ENCODE measurements at places on chromosomes 5 and 9.
A peak's percentile ranks its signal among the peaks of the same experiment; 100 is the strongest.

DNA sequence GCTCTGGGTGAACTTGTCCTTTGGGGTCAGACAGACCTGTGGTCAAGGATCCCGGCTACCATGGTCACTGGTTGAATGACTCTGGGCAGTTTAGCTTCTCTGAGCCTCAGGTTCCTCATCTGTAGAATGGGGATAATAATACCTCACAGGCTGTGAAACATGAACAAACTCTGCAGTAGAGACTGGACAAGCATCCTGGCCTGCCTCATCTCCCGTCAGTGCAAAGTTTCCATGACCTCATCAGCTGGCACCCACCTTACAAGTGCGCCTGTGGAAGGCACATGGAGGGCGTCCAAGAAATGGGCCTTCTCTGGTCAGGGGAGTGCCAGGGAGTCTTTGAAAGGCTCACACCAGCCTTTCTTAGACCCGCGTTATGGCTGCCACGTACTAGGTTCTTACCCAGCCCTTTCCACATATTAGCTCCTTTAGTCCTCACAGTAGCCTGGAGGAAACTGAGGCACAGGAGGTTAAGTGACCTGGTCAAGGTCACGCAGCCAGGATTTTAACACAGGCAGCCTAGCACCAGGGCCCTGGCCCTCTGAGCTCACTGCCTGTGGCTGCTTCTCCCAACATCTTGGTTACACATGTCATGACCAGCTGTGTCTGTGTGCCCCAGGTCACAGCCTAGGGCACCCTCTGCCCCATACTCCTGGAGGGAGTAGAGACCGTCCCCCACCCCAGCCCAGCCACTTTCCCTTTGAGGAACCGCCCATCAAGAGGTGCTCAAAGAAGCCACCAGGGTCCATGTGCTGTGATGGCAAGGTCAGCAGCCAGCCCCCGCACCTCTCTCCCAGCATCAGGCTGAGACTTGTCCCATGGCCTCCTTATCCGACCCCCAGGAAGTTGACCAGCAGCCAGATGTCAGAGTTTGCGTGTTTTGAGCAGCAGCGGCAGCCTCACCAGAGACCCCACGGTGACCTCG is 39.4 kb upstream of the RPL26L1 start:
- no peak for DNase-seq

GRCh38 chr5:114857941-114858551 is 311.7 kb downstream of the TRIM36 start:
- peak; percentile 99 for DNase-seq

DNA sequence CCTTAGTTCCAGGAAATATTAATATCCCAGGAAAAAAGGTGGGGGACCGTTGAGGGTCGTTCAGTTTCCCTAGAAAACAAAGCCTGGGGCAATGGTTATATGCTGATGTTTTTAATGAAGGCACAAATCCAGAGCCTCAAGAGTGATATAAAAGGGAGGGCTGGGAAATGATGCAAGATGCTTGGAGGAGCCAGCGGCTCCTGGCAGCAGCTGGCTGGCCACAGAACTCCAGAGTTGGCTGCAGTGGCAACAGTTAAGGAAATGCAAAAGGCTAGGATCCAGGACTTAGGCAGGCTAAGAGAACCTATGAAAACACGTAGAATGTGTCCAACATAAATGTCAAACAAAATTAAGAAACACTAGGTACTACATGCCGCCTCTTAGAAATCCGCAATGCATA is 31.0 kb upstream of the B4GALT1 start:
- DNase-seq: no peak

- DNase-seq: no peak
Measured at GRCh38 chr9:109639674-109640579, 140.1 kb upstream of the PALM2AKAP2 start.

- DNase-seq: no peak
Measured at GRCh38 chr5:14301186-14301585, 158.0 kb downstream of the TRIO start.

GRCh38 chr9:83473488-83473971 is 64.7 kb downstream of the FRMD3 start:
- no peak for DNase-seq

Data from NB4 (cell line).